ENCODE measurements at places on chromosomes 16 and 17.

GRCh38 chr17:7063518-7064094, 16.4 kb downstream of the CLEC10A start:
- no peak for DNase-seq

DNA sequence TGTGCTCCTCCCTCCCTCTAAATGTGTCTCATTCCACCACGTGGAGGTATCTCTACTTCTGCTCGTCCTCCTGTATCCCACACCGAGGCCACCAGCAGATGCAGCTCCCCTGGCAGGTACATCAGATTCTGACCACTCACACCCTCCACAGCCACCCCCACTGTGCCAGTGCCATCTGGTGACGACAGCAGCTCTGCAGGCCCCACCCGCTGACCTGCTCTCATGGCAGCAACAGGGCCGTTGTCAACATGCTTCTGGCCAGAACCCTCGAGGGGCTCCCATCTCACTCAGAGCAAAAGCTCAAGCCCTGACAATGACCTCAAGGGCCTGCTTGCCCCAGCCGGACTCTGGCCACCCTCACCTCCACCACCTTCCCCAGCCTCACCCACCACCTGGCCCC, 93.4 kb downstream of the AMFR start:
- DNase-seq = no peak

DNA sequence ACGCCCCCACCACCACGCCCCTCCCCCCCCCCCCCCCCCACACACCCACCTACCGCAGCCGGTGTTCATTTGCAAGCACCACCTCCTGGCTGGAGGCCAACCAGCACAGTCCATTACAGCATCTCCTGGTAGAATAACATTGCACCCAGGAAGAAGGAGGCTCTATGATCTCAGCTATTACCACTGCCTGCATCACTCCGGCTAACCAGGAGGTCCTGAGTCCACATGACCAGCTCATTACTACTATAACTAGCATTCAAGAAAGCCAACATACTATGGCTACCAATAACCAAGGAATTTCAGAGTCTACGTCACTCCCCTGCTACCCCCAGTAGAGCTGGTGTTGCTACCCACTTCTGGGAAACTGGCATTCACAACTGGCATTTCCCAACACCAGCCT, 81.1 kb upstream of the ALOX12 start:
- DNase-seq = no peak

DNA sequence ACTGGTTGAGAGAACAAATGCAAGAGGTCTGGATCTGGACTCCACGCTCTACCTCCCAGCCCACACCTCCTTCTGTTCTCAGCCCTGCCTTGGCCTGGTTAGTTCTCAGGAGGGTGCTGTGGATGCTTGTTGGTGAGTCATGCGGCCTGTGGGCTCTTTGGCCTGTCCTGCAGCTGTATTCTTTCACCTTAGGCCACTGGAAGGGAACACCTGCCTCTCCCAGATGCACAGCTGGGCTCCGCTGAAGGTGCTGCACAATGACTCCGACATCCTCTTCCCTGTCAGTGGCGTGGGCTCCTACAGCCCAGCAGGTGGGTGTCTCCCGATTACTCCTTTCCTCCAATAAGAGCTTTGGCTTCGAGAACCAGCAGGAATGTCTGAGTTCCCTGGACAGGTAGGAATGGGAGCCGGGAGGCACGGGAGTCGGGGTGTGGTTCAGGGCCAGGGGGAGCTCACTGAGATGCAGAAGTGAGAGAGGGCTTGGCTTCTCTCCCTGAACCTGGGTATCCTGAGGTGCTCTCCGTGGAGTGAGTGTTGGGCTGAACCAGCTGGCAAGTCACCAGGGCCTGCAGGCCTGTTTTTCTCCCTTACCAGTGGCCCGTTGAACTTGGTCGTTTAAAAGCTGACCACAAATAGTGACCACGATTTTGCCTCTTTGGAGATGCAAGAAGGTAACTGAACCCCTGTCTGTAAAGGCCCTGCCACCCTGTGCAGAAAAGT, 85.0 kb downstream of the SNX29 start:
- DNase-seq = no peak

DNA sequence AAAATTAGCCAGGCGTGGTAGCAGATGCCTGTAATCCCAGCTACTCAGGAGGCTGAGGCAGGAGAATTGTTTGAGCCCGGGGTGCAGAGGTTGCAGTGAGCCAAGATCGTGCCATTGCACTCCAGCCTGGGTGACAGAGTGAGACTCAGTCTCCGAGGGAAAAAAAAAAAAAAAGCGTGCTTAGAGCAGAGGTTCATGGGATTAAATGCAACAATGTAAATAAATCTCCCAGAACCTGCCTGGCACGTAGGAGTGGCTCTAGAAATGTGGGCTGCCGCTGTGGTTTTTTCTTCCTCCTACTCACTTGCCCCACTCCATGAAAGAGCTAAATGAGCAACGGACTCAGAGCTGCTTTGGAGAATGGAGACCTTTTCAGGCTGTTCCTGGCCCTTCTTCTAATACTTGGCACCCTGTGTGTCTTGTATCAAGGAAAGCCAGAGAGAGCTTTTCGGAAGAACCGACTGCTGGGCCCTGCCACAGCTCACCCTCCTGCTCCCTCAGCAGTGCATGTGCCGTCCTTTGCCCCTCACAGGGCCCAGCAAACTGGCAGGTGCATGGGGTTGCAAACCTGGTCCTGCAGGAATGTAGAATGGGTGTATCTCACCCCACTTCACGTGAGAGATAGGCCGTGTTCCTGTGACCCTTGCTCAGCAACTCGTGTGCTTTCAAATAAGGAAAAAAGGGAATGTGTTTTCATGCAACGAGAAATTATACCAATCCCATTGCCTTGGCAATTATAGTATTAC, 52.0 kb downstream of the LDHD start:
- DNase-seq = no peak

DNA sequence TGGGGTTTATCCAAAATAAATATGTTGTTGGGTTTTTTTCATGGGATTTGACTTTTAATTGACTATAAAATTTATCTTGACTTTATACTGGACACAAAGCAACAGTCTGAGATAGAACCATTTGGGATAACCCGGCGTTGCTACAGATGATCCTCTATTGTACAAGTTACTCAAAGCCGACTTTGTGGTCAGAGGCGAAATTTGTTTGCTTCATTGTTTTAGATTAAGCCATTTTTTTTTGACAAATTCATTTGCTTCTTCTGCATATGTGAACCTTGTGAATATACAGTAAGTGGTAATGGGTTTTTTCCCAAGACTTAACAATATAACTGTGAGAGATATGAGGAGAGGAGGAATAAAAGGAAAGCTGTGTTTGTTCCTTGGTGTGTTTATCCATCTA, 11.8 kb downstream of the MYO1D start:
- no peak for DNase-seq

DNA sequence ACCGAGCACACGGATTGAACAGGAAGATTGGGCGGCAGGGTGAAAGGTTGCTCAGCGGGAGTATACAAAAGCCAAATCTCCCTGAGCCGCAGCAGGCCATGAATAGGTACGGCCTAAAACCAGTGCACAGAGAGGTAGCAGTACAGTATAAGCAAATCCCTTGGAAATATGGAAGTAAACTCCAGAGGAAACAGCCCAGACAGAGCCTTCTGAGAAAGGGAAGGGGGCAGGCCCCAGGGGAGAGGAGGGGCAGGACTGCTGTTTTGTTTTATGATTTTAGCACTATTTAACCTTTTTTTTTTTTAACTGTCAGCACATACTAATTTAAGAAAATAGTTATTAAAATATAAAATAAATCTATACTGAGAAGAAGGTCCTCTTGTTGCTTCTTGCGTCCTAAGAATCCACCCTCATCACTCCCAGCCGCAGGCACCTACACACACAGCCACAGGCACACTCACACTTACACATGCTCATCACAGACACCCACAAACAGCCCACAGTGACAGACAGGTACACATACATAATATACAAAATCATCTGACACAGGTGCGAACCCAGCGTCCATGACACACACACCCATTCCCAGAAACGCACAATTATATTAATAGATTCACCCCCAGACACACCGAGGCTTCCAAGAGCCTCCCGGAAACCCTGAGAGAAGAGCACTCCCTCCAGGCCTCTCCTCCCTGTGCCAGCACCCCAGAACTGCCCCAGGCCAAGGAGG, 12.8 kb downstream of the PLXDC1 start:
- no peak for DNase-seq

DNA sequence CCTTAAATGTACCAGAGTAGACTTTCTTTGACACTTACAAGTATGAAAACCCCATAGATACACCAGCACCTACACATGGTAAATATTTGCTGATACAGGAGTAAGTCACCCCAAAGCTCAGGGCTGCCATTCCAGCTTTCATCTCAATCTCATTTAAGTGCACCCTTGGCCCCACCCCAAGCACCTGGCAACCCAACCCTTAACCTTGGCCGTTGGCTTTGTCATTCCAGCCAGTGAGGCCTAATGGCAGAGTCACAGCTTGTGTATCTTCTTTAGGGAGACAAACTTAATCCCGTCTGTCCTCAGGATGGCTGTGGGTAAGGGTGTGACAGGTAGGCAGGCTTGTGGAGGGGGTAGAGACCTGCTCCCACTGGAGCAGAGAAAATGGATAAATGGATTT, 31.5 kb upstream of the TMEM220 start:
- no peak for DNase-seq

- no peak for DNase-seq
Measured at GRCh38 chr16:14437426-14437825, 192.6 kb downstream of the PARN start.

GRCh38 chr16:7638306-7638705, 305.7 kb downstream of the RBFOX1 start:
- DNase-seq = no peak

DNA sequence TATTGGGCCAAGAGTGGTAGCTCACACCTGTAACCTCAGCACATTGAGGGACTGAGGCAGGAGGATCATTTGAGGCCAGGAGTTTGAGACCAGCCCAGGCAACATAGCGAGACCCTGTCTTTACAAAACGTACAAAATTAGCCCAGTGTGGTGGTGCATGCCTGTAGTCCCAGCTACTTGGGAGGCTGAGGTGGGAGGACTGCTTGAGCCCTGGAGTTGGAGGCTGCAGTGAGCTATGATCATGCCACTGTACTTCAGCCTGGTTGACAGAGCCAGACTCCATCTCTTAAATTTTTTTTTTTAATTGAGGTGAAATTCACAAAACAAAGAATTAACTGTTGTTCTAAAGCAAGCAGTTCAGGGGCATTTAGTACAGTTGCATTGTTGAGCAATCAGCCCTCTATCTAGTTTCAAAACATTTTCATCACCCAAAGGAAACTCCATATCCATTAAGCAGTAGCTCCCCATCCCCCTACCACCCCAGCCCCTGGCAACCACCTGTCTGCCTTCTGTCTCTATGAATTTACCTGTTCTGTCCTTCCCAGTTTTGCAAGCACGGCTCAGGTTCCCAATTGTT, 15.6 kb downstream of the SNX29 start:
- DNase-seq = no peak

- DNase-seq = no peak
Measured at GRCh38 chr17:9221147-9221921, 200.0 kb downstream of the NTN1 start.

GRCh38 chr17:56601591-56601990, 8.1 kb downstream of the NOG start:
- peak; percentile 27 for DNase-seq

- DNase-seq = no peak
Measured at GRCh38 chr17:68829211-68829610, 126.0 kb downstream of the ABCA8 start.

DNA sequence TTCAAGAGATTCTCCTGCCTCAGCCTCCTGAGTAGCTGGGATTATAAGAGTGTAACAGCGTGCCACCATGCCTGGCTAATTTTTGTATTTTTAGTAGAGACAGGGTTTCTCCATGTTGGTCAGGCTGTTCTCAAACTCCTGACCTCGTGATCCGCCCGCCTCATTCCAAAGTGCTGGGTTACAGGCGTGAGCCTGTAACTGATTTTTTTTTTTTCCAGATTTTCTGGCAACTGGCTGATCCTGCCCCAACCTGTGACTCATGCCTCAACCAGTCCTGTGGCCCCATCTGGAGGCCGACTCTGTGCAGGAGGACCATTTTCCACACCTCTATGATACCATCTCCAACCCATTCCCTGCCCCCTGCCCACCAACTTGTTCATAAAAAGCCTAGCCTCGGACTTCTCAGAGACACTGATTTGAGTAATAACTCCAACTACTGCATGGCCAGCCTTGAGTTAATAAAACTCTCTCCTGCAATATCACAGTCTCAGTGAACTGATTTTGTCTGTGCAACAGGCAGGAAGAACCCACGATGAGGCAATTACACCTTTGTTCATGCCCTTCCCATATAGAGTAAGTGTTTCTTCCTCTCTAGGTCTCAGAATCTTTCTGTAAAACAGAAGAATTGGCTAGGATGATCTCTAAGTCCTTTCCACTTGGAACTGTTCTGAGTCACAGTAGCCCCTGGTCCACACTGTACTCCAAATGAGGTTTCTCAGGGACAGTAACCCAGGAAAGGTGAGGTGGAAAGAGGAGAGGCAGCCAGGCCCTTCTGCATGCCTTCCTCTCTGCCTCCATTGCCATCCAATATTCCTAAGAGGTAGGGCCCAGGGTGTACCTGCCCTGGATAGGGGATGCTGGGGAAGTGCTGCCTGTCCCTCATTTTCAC, 8.8 kb upstream of the CNOT1 start:
- DNase-seq = peak; percentile 91

DNA sequence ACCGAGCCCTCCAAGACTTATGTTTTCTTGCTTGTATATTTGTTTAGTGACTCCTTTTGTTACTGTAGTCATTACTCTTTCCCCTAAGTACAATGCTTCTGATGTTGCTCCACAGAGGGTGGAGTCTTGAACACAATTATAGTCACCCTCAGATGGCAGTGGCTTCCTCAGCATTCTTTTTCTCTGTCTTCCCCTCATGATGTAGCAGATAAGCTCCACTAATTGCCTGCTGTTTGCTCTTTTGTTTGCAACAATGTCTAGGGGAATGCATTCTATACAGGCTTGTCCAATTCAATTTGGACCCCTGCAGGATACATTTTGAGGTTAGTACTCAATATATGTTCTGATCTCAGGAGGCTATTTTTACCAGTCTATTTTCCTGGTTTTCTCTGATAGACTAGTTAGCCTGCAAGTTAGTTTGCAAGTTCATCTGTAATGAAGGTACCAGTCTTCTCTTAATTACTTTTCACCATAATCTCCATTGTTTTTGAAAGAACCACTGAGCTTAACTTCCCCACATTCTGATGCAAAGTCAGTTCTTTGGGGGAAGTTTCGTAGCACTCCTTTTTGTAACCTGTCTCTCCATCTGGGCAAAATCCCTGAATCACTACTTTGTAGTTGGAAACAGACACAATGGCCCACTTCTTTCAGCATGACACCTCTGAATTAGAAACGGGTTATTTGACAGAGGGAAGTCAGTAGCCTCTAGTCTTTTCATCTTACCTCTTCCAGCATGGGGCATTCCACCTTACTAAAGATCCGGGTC, 1509.2 kb downstream of the CDH11 start:
- DNase-seq = no peak

DNA sequence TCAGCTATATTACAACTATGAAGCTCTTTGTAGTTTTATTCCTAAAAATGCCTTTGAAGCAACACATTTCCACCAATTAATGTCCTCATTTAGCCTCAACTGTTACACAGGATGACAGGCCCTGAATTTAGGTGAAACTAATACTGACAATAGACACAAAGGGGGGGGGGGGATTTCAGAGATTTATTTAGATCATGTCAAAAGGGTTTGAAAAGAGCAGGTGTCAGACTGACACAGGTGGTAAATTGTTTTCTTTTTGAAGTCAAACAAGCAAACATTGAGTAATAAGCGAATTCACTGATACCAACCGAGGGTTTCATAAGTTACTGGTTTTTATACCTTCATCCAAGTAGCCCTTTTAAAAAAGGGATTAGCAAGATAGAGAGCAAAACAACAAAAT, 40.8 kb downstream of the KANSL1 start:
- DNase-seq = no peak

Data from AG20443 (cell line).